ENCODE measurements at places on chromosomes 1 and 21. TPM values are rescaled to one million over a fixed set of nuclear protein-coding genes. Genes with fewer than 3 reads are reported as not detected.

Gene ACTL8
- not detected for total RNA-seq

Gene BRINP3
- total RNA-seq: 0.25 TPM

Gene PTAFR
- total RNA-seq: 0.25 TPM

Gene FCRL2
- not detected for total RNA-seq

Gene MAN1C1
- 1.6 TPM for total RNA-seq
